Naive B cell (primary cell): ENCODE measurements at places on chromosomes 7 and 10. TPM values are rescaled to one million over a fixed set of nuclear protein-coding genes. Genes with fewer than 3 reads are reported as not detected.

The ADCYAP1R1 gene
- polyA plus RNA-seq = not detected

The TAS2R41 gene
- not detected for polyA plus RNA-seq

- H3K36me3 ChIP-seq = no peaks in the 10 kb centered on the region
- no peak overlapping the region for H3K27ac ChIP-seq
- H3K27me3 ChIP-seq = no peaks in the 10 kb centered on the region
- no peak overlapping the region for H3K4me3 ChIP-seq
- H3K4me1 ChIP-seq = no peaks in the 10 kb centered on the region
- DNase-seq = no peak
Observed at GRCh38 chr7:20131776-20132175, 85.4 kb downstream of the MACC1 start.

- peak overlapping the region; percentile 37 for H3K27ac ChIP-seq
- H3K4me3 ChIP-seq = no peak overlapping the region
- H3K4me1 ChIP-seq = no peaks in the 10 kb centered on the region
- DNase-seq = no peak
- no peaks in the 10 kb centered on the region for H3K27me3 ChIP-seq
Observed at GRCh38 chr10:113179265-113179664, 229.2 kb downstream of the TCF7L2 start.

GRCh38 chr10:24822590-24822989 lies 98.9 kb upstream of the ARHGAP21 start:
- peaks cover 2% of the 10 kb centered on the region for H3K27me3 ChIP-seq
- no peak overlapping the region for H3K27ac ChIP-seq
- no peak for DNase-seq
- H3K36me3 ChIP-seq = no peaks in the 10 kb centered on the region

DNA sequence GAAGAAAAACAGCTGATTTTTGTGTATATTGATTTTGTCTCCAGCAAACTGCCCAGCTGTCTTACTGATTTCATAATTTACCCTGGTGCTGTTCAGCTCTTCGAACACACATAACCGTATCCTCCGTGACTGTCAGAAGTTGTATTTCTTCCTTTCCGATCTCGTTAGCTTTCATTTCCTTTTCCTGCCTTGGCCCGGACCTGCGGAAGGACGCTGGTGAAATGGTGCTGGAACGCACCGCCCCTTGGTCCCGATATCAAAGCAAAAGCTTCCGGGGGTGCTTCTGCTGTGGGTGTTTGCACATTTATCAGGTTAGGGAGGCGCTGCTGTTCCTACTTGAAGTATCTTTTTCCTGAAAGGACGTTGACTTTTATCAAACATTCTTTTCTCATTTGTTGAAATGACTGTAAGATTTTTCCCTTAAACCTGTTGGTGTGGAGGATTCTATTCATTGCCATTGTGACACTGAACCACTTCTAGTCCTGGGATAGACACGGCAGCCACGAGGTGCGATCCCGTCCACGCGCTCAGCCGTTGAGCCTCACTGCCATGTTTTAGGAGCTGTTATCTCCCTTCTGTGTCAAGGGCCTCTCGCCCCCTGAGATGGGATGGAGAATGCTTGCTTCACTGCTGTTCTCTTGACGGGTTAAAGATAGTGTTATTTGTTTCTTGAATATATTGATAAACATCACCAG lies 72.6 kb downstream of the FOXL3 start:
- peaks cover 16% of the 10 kb centered on the region for H3K27me3 ChIP-seq
- peaks cover 4% of the 10 kb centered on the region for H3K36me3 ChIP-seq
- H3K4me3 ChIP-seq = peak overlapping the region; percentile 85
- peak overlapping the region; percentile 94 for H3K27ac ChIP-seq
- H3K4me1 ChIP-seq = peaks cover 48% of the 10 kb centered on the region

GRCh38 chr7:28666154-28666553 lies 253.8 kb downstream of the CREB5 start:
- H3K4me3 ChIP-seq = no peak overlapping the region
- H3K36me3 ChIP-seq = no peaks in the 10 kb centered on the region
- no peak for DNase-seq
- H3K27me3 ChIP-seq = peaks cover 21% of the 10 kb centered on the region
- H3K4me1 ChIP-seq = peaks cover 12% of the 10 kb centered on the region

The EVX1 gene
- not detected for polyA plus RNA-seq

- peaks cover 5% of the 10 kb centered on the region for H3K4me1 ChIP-seq
- H3K27me3 ChIP-seq = no peaks in the 10 kb centered on the region
- no peak for DNase-seq
- no peak overlapping the region for H3K27ac ChIP-seq
- no peaks in the 10 kb centered on the region for H3K36me3 ChIP-seq
- no peak overlapping the region for H3K4me3 ChIP-seq
Observed at GRCh38 chr10:133474027-133474426, 20.3 kb downstream of the SCART1 start.

DNA sequence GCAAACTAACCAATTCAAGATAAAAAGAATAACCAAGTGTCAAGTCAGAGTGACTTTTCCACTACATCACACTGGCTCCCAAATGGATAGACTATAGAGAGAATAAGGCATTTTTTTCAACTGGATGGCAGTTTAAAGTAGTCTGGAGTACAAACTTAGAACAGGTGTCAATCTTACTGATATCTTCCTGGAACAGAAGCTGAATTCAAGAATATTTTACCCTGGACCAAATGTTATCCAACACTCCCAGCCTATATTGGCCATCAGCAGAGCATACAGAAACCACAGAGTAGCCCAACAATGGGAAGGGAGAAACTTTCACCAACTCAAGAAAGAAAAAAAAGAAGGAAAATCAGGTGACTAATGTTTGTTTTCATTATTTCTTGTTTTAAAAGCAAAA lies 11.5 kb downstream of the IDE start:
- peaks cover 26% of the 10 kb centered on the region for H3K36me3 ChIP-seq
- H3K4me1 ChIP-seq = peaks cover 13% of the 10 kb centered on the region
- no peak overlapping the region for H3K27ac ChIP-seq

The TAS2R16 gene
- polyA plus RNA-seq = not detected

The LRMDA gene
- not detected for polyA plus RNA-seq

GRCh38 chr10:103713676-103714075 lies 141.7 kb downstream of the SH3PXD2A start:
- H3K4me1 ChIP-seq = no peaks in the 10 kb centered on the region
- H3K27me3 ChIP-seq = peaks cover 7% of the 10 kb centered on the region
- H3K36me3 ChIP-seq = no peaks in the 10 kb centered on the region
- no peak overlapping the region for H3K4me3 ChIP-seq
- no peak for DNase-seq
- no peak overlapping the region for H3K27ac ChIP-seq

- H3K27me3 ChIP-seq = no peaks in the 10 kb centered on the region
- DNase-seq = no peak
- no peaks in the 10 kb centered on the region for H3K4me1 ChIP-seq
- H3K27ac ChIP-seq = no peak overlapping the region
Observed at GRCh38 chr10:131063311-131063710, 248.2 kb downstream of the TCERG1L start.

The ACSL5 gene
- polyA plus RNA-seq = 38.9 TPM

The DRGX gene
- polyA plus RNA-seq = not detected

DNA sequence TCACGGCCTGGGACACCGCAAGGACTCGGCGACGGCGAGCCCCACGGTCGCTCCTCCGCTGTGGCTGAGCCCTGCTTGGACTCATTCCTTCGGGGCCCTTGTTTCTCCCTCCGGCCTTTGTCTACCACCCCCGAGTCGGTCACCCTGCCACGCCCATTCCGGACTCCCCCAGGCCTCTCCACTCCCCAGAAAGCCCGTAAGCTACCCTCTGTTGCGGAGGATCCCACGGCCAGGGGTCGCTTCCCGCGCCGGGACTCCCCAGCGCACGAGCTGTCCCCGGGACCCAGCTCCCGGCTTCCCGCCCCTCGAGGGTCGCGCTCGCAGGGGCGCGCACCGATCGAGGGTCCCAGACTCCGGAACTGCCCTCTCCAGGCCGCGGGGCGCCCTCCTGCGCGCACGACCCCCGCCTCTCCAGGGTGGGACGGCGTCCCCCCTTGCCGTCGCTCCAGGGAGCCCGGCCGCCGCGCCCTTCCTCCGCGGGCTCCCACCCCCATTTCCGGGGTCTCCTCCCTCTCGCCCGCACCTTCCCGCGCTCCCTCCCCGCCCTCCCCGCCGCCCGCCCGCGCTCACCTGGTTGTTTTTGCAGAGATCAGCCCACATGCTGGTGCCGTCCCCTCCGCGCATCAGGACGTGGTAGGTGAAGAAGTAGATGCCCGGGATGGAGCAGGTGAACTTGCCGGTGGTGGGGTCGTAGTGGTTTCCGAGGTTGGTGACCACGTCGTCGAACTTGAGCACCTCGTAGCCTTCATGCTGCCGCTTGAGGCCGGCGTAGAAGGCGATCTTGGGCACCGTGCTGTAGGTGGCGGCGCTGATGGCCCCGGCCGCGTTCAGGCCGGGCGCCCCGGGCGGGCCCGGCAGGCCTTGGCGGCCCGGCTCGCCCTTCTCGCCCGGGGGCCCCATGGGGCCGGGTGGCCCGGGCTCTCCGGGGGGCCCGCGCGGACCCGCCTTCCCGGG lies 1.5 kb downstream of the C1QL3 start:
- peak overlapping the region; percentile 87 for H3K4me3 ChIP-seq
- H3K36me3 ChIP-seq = peaks cover 3% of the 10 kb centered on the region
- H3K4me1 ChIP-seq = peaks cover 19% of the 10 kb centered on the region
- peaks cover 31% of the 10 kb centered on the region for H3K27me3 ChIP-seq

GRCh38 chr7:30175180-30175579 lies 40.4 kb downstream of the MTURN start:
- no peak for DNase-seq
- H3K27ac ChIP-seq = no peak overlapping the region
- H3K36me3 ChIP-seq = no peaks in the 10 kb centered on the region
- H3K4me1 ChIP-seq = peaks cover 39% of the 10 kb centered on the region
- no peaks in the 10 kb centered on the region for H3K27me3 ChIP-seq
- H3K4me3 ChIP-seq = no peak overlapping the region

The UPP1 gene
- 2.7 TPM for polyA plus RNA-seq

DNA sequence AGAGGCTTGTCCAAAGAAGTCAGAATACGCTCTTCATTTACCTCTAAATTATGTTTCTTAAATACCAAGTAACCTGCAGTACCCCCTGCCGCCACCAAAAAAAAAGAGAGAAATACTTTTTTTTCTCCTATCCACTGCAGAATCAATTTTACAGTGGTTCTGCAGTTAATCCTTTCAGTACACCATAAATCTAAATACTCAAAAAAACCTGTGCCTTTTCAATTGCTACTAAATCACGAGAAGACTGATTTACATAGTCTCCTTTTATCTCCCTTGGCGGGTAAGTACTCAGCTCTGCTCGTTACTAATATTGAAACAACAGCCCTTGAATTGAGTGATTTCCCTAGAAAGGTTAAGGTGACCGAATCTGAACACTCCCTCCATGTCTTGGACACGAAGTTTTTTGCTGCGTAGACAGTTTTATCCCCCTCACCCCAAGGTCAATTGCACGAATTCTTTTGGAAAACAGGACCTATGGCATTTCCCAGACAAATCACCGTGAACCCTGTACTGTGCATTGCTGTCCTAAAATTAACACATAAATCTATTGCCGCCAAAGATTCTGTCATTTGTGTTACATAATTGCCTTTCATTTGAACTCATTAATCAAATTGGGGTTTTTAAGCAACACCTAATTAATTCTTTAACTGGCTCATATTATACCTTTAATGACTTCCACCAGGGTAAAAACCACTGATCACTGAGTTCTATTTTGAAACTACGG lies 512 bp upstream of the VIM start:
- DNase-seq = peak; percentile 54
- H3K27me3 ChIP-seq = no peaks in the 10 kb centered on the region
- peak overlapping the region; percentile 94 for H3K4me3 ChIP-seq
- H3K27ac ChIP-seq = peak overlapping the region; percentile 96
- H3K4me1 ChIP-seq = peaks cover 50% of the 10 kb centered on the region

DNA sequence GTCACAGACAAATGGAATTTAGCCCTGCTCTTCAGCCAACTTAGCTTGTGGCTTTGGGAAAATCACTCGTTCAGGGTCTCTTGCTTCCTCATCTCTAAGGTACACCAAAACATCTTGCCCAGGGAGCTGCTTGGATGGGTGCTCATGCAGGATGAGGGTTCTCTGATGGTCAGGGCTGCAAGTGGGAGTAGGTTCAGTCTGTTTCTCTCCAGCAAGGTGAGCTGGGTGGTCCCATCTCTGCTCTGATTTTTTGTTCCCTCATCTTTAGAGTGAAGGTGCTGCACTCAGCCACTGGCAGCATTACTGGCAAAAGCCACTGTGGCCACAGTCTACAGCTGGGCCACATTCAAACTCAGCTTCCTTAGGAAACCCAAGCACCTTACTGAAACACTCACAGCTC lies 149.9 kb upstream of the GPR26 start:
- no peak for DNase-seq
- no peaks in the 10 kb centered on the region for H3K36me3 ChIP-seq
- no peak overlapping the region for H3K4me3 ChIP-seq
- H3K4me1 ChIP-seq = no peaks in the 10 kb centered on the region
- peaks cover 13% of the 10 kb centered on the region for H3K27me3 ChIP-seq

The DGKI gene
- polyA plus RNA-seq = not detected
